NCI-H1694 treated with DMSO at 0.1 percent for 48 hours (cell line): ENCODE measurements at places on chromosomes 12 and 14.

DNA sequence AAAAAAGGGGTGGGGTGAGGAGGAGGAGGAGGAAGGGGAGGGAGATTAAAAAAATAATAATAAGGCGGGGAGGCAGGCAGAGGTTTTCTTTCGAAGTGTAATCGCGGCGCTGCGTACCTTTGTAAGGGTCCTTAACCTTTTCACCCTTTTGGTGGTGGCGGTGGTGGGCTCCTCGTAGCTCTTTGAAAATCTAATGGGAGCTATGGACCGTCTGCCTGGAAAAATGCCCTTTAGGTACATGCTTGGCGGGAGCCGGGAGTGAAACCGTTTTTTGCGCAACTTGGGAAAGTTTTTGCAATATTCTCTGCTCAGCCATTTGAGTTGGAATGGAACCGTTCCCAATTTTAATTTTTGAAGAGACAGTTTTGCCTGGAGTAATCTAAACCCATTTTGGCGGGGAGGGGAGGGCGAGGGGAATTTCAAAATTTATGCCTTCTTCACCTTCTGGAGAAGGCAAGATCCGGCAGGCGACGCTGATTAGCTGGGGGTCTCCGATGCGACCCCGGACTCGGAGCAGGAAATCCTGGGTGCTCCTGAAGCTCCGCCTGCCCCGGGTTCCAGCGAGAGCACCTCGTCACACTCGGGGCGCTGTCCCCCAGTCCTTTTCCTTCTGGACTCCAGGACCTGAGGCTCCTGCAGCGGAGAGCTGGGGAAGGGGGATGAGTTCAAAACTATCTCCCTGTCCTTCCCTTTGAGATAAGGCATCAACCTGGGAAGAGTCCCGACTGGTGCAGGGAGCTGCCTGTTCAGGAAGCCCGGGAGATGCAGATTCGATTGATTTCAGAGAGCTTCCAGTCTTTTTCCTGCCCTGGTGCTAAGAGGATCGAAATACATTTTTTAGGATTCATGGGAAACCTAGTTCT lies 74.6 kb upstream of the TBX5 start:
- no peak for DNase-seq

DNA sequence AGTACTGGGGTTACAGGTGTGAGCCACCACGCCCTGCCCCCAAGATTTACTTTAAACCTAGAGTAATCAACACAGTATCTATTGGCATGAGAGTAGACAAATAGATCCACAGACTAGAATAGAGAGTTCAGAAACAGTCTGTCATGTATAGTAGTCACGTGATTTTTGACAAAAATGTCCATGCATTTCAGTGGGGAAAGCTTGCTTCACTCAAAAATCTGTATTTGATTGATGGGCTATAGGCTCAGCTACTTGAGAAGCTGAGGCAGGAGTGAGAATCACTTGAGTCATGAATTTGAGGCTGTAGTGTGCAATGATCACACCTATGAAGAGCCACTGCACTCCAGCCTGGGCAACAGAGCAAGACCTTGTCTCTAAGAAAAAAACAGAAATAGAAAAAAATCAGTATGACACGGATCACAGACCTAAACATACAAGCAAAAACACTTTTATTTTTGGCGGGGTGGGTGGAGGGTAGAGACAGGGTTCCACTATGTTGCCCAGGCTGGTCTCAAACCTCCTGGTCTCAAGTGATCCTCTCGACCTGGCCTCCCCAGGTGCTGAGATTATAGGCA lies 7.6 kb upstream of the ORAI1 start:
- no peak for DNase-seq

- no peak for DNase-seq
Measured at GRCh38 chr14:101359221-101360053, 201.9 kb upstream of the DIO3 start.

GRCh38 chr12:24850496-24850895 lies 98.4 kb downstream of the BCAT1 start:
- DNase-seq: no peak

DNA sequence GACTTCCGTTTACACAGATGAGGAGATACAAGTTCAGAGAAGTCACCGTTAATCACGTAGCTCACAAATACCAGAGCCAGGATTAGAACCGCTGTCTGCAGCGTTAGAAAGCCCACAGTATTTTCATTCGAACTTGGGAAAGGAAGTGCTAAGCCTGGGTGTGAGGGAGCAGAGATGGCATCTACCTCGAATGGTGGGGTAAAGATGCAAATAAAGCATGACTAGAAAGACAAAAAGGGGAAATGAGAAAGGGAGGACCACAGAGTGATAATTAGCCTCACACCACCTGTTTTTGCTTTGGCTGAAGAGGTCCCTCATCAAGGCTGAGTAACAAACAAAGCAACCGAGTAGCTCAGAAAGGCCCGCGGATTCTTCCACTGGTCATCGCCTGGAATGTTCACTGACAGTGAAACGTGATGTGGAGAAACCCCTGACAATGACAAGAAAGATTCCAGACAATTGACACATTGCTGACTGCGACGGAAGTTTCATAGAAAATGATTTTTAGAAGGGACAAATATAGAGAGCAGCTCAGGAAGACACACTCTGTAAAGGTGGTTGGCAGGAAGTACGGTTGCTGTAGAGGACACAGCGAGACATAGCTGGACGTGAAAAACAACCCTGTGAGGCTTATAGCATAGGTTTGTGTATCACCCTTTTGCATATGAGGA lies 31.5 kb upstream of the BHLHE41 start:
- DNase-seq: no peak

DNA sequence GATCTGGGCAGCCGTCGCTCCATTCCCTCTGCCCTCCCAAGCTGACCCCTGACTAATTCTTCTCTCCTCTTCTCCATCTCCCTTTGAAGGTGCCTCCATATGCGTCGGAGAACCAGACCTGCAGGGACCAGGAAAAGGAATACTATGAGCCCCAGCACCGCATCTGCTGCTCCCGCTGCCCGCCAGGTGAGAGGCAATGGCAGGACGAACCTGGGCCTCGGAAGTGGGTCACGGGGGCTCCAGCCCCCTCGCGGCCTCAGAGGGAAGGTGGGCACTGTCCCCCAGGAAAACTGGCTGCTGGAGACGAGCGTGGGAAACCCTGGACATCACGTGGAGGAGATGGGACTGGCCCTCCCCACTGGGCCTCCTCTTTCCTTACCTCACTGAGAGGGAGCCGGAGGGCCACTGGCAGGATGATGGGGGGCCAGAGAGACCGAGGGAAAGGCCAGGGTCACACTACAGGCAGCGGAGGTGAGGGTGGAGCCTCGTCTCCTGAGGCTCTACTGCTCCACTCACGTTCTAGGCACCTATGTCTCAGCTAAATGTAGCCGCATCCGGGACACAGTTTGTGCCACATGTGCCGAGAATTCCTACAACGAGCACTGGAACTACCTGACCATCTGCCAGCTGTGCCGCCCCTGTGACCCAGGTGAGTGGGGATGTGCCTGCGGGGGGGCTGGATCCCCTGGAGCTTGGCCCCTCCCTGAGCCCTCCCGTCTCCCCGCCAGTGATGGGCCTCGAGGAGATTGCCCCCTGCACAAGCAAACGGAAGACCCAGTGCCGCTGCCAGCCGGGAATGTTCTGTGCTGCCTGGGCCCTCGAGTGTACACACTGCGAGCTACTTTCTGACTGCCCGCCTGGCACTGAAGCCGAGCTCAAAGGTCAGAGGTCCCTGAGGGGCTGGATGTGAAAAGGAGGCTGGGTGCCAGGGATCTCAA lies 806 bp downstream of the LTBR start:
- DNase-seq: no peak

GRCh38 chr12:55636116-55636655 lies 506 bp upstream of the OR10P1 start:
- no peak for DNase-seq

GRCh38 chr12:3207858-3208257 lies 130.7 kb downstream of the TSPAN9 start:
- DNase-seq: peak; percentile 26

GRCh38 chr14:58725226-58725625 lies 87.5 kb downstream of the DACT1 start:
- no peak for DNase-seq

- no peak for DNase-seq
Measured at GRCh38 chr14:31059152-31059924, 33.2 kb upstream of the STRN3 start.

- no peak for DNase-seq
Measured at GRCh38 chr14:40576880-40577478, 1029.7 kb upstream of the LRFN5 start.

- DNase-seq: no peak
Measured at GRCh38 chr14:36510078-36510799, 9.8 kb downstream of the NKX2-1 start.

DNA sequence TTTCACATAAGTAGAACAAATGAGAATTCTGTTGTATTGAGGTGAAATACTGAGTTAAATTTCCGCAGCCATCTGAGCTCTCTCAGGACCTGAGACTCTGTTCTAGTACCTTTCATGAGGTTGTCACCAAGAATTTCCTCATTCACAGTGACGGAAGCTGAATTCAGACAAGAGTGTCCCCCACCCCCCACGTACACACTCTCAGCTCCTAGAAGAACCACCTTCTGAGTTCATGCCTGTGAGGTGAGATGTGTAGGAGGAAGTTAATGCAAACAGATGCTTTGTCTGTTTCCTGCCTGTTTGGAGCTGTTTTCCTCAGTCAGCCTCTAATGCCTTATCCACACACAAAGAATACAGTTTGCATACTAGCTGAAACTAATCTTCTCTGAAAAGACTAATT lies 18.2 kb downstream of the BICDL1 start:
- no peak for DNase-seq

DNA sequence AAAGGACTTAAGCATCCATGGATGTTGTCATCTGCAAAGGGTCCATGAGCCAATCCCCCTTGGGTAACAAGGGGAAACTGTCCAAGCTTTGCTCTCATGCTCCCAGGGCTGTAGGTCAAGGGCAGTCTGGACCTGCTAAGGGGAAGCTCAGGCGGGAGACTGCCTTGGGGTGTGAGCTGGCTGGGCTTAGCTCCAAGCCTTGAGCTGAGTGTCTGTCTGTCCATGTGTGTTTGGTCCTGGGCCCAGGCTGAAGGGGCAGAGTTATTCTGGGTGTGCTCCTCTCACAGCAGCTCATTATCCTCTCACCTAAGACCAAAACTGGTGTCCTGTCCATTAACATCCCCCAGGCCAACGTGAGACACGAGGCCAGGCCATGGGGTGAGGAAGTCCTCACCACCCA lies 274.8 kb downstream of the SLC15A4 start:
- DNase-seq: no peak

- no peak for DNase-seq
Measured at GRCh38 chr14:22545842-22546721, 42.9 kb downstream of the DAD1 start.

DNA sequence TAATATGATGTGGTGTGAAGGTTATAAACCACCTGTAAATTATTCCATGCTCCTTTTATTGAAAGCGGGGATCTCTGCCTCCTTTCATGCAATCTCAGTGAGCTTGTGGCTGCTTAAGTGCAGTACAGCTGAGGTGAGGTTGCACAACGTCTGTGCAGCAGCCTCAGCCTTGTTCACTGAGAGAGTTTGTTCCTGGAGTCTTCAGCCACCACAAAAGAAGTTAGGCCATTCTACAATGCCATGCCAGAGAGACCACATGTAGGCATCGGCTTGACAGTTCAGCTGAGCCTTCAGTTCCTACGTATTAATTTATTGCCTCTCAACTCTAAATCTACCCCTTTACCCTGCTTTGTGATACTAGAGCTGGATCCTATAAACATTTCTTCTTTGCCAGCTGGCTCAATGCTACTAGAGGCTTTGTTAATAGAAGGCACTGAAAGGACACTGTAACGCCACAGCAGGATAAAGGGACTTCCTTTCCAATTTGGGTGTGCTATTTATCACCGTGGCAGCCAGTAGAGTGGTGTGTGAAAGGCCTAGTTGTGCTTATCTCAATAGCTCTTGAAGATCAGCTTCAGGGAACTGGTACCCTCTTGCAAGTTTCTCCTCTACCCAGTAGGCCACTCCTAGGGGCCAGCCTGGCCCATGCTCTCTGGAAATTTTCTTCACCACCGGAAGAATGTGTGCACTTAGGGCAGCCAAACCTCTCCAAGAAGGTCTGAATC lies 337.7 kb downstream of the IPO8 start:
- no peak for DNase-seq

DNA sequence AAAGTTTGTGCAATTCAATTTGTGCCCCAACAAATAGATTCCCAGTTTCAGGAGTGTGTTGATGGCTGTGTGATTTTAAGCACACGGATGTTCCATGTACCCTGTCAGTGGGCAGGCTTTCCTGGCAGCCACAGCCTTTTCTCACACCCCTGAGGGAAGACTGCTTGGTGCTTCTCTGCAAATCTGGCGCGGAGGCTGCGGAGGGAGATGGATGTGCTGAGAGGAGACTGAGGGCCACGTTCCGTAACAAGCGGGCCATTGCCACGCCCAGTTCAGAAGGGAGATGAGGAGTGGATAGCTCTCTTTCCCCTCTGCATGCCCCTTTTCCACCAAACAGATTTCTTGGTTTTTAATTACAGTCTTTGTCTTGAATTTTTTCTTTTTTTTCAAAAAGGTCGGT lies 89.1 kb downstream of the BEGAIN start:
- DNase-seq: peak; percentile 68

DNA sequence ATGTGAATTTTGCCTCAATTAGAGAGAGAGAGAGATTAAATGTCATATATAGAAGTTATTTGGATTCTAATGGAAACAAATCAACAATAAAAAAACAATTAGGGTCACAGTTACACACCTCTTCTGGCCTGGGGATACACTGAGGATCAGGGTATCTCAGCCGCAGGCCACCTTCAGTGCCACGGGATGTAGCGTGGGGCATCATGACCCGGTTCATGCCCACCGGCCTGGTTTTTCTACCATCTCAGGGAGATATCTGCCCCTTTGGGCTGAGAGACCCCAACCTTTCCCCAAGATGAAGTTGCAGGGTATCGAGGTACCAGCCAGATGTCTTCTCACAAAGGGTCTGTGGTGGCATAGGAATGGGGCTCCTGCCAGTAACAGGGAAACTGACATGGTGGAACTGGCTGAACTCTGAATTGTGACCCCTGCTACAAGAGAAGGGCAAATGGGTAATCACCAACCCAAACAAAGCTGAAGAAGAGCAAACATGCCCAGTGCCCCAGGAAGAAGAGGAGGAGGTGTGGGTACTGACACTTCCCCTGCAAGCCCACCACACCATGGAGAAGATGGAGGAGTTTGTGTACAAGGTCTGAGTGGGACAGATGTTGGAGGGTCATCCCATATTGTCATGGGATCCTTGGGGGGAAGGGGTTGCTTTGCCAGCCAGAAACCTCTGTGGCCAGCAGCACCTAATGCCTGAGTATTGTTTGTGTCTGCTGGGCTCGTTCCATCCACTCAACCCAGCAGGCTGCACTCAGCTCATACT lies 19.5 kb downstream of the SERPINA3 start:
- no peak for DNase-seq

DNA sequence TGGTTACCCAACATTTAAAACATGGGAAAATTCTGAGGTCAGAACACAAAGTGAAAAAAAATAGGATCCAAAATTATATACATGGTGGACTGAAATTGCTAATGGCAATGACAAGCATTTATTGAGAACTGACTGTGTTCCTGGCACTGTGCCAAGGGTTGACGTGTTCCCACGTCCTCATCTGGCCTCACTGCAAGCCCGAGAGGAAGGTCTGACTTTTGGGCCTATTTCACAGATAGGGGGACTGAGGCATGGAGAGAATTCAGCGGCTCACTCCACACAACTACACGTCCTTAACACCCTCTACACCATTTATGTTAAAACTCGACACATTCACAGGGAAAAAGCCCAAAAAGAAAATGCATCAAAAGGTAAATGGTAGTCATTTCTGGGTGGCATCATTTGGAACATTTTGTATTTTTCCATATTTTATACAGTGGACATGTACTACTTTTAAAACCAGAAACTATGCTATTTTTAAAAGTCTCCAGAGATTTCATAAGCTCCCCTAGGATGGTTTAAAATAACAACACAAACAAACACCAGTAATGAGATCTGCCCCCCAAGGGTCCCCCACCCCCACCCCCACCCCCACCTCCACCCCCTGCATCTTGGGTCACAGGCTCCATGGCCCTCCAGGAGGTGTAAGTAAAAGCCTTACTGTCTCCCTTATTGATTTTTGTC lies 27.7 kb downstream of the CLMN start:
- peak; percentile 75 for DNase-seq
